ENCODE measurements at places on chromosomes 5 and 9.

- DNase-seq = no peak
Observed at GRCh38 chr5:158569534-158569933, 530.2 kb downstream of the EBF1 start.

GRCh38 chr5:173781816-173782670 is 106.1 kb upstream of the CPEB4 start:
- DNase-seq = peak; percentile 80

DNA sequence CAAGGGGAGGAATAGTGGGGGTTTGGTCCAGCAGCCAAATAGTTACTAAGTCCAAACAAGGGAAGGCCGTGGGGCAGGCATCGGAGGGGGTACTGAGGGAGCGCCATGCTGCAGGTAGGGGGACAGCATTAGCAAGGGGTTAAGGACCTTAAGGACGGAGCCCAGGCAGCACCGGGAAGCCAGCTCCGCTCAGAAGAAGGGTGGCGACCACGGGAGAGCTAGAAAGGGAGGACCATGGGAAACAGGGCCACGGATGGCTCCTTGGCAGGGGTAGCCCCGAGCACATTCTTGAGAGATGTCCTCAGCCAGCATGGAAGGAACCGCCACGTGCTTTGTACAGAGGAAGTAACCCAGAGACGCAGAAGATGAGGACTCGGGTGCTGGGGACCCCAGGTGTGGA is 76.2 kb upstream of the STXBP1 start:
- DNase-seq = peak; percentile 63

DNA sequence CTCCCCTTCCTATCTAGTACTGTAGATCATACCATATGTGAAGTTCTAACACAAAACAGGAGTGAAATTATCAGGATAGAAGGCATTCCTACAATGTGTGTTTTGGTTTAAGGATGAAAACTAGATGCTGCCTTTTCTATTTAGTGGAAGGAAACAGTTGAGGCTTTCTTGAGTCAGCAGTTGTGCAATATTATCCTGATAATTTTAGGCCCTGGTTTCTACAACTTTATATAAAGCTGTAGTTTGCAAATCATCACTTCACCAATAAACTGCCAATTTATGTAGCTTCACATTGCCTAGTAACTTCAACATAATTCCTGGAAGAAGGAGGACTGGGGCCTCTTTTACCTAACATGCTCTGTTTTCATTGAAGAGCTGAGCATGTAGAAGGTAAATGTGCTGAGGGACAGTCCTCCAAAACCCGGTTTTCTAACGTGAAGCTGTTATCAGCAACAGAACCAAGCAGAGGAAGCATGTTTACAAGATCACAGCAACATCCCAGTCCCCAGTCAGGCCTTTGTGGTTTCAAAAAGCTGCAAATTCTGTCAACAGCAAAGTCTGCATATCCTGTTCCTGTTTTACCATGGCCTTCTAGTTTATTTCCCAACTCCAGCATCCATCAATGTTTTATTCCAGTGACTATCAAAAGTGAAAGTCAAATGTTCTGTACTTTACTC is 513.4 kb upstream of the MEF2C start:
- DNase-seq = no peak

GRCh38 chr9:134652291-134653225 is 11.0 kb downstream of the COL5A1 start:
- DNase-seq = peak; percentile 25

- no peak for DNase-seq
Observed at GRCh38 chr5:55363856-55364255, 56.1 kb downstream of the MTREX start.

DNA sequence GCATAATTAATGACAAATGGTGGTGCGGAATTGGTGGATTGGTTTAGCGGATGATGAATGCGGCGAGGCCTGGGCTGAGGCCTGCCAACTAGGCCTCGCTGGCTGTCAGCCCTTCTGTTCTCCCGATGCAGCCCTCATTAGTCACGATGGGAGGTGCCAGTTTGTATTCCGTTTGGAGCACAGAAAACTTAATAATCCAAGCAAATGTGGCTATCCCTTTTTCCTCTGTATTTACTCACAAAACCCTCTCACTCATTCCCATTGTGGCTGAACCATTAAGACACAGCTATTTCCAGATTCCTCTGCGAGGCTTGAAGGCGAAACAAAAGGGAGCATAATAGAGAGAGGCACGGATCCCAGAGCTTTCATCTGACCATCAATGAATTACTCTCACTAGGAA is 114.3 kb downstream of the MVB12B start:
- no peak for DNase-seq

- peak; percentile 89 for DNase-seq
Observed at GRCh38 chr9:6564868-6565267, 80.7 kb downstream of the GLDC start.

DNA sequence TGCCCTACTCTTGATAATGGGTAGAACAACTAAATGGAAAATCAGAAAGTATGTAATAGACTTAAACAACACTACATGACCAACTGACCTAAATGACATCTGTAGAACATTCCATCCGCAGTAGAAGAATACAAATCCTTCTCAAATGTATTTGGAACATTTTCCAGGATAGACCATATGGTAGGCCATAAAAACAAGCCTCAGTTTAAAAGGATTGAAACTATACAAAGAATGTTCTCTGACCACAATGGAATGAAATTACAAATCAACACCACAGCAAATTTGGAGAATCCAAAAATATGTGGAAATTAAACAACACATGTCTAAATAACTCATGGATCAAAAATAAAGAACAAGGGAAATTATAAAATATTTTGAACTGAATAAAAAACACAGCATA is 189.2 kb downstream of the NDUFS4 start:
- DNase-seq = no peak

- no peak for DNase-seq
Observed at GRCh38 chr5:37957218-37957617, 117.4 kb upstream of the GDNF start.

GRCh38 chr9:33721674-33722358 is 73.5 kb upstream of the PRSS3 start:
- peak; percentile 93 for DNase-seq

- DNase-seq = no peak
Observed at GRCh38 chr9:104104360-104104759, 10.3 kb downstream of the SMC2 start.

DNA sequence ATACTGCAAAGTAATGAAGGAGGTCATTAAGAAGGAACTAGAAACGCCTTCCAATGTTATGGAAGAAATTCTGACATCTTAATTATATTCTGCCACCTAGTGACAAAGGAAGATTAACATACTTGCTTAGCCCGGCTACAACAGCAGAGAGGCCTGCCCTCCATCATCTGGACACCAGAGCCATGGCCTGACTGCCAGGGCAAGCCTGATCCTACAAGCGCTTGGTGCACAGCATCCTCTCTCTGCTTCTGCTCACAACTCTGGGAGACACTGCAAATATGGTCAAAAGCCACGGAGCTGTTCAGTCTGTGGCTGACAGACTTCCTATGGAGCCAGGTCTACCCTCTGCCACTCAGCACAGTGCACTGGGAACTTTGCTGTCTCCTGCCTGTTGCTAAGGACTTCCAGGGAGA is 87.3 kb upstream of the SLC44A1 start:
- DNase-seq = peak; percentile 70

- no peak for DNase-seq
Observed at GRCh38 chr5:150123542-150123941, 32.1 kb downstream of the PDGFRB start.

DNA sequence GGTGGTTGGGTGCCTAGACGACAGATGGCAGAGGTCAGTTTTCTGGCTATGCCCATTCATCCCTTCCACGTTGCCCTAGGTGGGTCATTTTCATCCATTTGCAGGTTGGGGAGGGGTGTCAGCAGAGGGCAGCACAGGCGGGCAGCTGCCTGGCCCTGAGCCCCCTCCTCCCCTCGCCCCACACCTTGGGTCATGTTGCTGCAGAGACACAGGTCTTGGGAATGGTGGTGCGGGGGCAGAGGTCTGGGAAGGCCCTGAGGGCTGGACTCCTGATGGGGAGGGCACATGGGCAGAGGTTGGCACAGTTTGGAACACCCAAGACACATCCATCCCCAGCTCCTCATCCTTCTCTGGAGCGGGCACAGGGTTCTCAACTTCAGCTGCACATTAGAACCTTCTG is 103.2 kb upstream of the LMX1B start:
- no peak for DNase-seq

DNA sequence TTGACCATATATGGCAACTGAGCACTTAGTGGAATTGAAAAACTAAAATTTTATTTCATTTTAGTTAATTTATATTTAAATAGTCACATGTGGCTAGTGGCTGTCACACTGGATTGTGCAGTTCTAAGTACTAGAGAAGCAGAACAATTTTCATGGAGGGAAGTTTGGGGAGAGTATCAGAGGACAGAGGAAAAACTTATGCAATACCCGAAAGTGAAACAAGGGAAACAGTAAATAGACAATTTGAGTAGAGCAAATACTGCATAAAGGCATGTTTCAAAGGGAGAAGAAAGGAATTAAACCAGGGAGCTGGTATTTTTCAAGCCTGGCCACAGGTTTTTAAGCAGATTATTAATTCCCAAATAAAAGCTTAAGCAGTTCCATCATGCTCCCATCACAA is 590.5 kb upstream of the RORB start:
- DNase-seq = no peak

GRCh38 chr5:87385802-87386201 is 26.9 kb downstream of the CCNH start:
- no peak for DNase-seq

DNA sequence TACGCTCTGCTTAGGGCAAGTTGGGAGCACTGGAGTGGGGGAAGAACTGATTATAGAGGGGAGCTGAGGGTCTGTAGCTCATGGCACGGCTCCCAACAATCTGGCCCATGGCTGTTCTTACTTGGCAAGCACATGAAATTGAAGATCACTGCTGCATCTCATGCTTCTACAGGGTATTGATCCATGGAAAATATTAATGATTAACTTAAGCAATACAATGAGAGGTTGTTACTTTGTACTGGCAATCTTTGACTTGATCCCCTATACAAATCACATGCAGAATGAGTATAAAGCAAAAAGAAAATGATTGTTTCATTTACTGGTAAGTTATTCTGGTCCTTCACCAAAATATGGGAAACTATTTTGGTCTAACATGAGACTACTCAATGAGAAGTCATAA is 481.1 kb downstream of the PDE4D start:
- no peak for DNase-seq

DNA sequence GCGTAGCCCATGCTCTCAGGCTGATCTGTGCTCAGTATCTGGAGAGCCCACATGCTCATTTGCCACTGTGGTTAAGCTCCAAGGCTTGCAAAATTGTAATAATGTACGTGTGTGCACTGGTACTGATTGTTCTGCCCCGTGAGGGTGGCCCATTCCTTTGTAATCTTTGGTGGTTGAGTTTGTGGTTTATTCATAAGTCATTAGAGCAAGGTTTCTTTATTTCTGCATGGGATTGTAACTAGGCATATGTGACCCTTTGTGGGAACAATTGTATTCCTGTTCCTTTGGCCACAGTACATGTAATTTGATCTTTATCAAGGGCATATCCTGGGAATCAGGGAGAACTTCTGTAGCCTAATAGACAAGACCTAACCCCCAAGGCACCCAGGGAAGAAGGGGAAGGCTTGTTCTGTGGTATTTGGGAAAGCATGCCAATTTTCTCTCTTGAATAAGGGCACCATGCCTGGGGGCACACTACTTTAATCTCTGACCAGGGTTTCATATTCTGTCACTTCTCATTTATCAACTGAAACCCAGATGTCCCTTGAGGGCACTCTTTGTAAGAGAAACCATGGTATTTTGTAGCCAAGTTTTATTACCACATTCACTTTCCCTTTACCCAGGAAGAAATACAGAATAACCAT is 74.6 kb downstream of the NPR3 start:
- no peak for DNase-seq

- DNase-seq = no peak
Observed at GRCh38 chr9:131252120-131252519, 24.2 kb downstream of the FAM78A start.

DNA sequence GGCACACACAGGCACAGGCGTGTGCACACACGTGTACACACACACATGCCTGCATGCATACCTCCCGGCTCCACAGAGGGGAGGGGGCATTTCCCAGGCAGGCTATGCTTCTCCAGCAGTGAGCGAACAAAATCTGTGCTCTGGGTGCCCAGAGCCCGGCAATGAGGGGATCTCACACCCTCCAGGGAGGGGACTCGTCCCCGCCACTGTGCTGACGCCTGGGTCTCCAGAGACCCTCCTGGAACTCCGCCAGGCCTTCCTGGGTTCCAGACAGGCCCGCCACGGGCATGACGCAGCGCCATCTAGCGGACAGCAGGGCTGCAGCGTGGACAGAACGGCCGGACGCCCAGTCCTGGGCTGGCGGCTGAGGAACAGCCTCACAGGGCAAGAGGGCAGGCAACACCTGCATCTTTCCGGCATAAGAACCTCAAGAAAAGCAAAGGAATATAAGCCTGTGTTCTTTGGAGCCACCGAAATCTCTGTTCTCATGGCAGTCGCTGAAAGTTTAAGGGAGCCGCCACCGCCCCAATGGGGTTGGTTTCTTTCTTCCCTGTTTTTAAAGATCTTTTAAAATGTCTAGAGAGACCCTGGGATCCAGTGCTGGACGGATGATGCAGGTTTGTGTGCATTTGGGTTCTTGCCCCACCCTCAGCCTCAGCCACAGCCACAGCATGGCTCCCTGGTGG is 135.6 kb upstream of the PPP1R26 start:
- DNase-seq = peak; percentile 74

GRCh38 chr5:178535299-178536175 is 54.7 kb downstream of the COL23A1 start:
- peak; percentile 87 for DNase-seq

- DNase-seq = no peak
Observed at GRCh38 chr9:95249986-95250385, 67.5 kb downstream of the FANCC start.

DNA sequence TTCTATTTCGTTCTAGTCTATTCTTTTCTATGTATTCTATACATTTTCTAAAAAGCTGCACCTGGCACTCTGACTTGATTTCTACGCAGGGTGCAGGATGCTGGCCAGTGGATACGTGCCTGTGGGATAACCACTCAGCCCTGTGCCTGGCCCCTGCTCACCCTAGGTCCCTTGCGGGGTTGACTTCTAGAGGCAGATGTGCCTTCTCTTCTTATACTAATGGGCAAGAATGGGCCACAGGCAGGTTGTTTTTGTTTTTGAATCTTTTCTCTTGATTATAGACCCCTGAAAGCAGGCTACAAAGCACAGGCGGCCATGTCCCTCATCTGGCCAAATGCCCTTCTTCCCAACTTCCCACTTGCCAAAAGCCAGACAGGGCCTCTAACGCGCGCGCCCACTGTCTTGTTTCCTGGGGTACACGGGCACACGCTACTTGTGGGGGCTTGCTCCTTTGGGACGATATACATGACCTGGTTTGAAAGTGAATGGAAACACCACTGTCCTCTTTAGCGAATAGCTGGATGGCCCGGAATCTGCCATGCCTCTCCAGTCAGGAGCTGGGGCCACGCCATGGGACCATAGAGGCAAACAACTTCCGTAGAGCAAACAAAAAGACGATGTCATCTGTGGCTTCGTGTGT is 162.7 kb upstream of the IRX2 start:
- DNase-seq = no peak

GRCh38 chr5:73370640-73371583 is 77.7 kb downstream of the FOXD1 start:
- DNase-seq = no peak
